ENCODE measurements at places on chromosomes 12 and 14. TPM values are rescaled to one million over a fixed set of nuclear protein-coding genes. Genes with fewer than 3 reads are reported as not detected.

Gene CACNB3
- total RNA-seq: 37.8 TPM

Gene NEUROD4
- total RNA-seq: not detected

Gene NTN4
- total RNA-seq: 59.8 TPM

Gene GCH1
- total RNA-seq: 3.2 TPM

Gene TROAP
- total RNA-seq: 82.7 TPM

Gene POTEM
- not detected for total RNA-seq

Gene SNW1
- 87.7 TPM for total RNA-seq

Gene CSRNP2
- 14.0 TPM for total RNA-seq

Gene OTUB2
- 4.2 TPM for total RNA-seq

Gene KCNJ8
- total RNA-seq: 0.26 TPM

Gene LRRIQ1
- 1.3 TPM for total RNA-seq

Gene TAMALIN
- total RNA-seq: 0.53 TPM

Gene G2E3
- total RNA-seq: 22.9 TPM

Gene PTHLH
- 41.8 TPM for total RNA-seq

Gene CLECL1
- total RNA-seq: not detected

Gene CEBPE
- total RNA-seq: not detected

Gene DNAH10
- 0.11 TPM for total RNA-seq

Gene GZMB
- not detected for total RNA-seq

Gene ANKS1B
- 0.49 TPM for total RNA-seq

Measured in A549 treated with DMSO at 1 μM for 4 hours (cell line).